ENCODE measurements at places on chromosomes 7 and 10. TPM values are rescaled to one million over a fixed set of nuclear protein-coding genes. Genes with fewer than 3 reads are reported as not detected.
A peak's percentile ranks its signal among the peaks of the same experiment; 100 is the strongest.

GRCh38 chr10:68327889-68328786, 3.7 kb upstream of the HNRNPH3 start:
- DNase-seq, result no peak

DNA sequence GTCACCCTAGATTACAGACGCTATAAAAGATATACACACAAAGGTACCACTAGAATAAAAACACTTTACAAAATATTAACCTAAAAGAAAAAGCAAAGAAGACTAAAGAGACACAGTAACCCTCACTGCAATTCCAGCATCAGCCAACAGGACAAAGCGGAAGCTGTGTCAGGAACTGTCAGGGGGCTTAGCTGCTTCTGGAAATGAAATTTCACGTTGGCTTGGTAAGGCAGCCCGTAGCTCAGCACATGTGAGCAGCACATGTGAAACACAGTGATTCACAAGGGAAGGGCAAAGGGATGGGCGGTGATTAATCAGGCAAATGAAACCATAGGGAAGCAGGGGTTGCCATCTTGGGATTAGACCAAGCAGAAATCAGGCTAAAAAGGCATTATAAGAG, 195.4 kb downstream of the MGMT start:
- DNase-seq, result no peak

DNA sequence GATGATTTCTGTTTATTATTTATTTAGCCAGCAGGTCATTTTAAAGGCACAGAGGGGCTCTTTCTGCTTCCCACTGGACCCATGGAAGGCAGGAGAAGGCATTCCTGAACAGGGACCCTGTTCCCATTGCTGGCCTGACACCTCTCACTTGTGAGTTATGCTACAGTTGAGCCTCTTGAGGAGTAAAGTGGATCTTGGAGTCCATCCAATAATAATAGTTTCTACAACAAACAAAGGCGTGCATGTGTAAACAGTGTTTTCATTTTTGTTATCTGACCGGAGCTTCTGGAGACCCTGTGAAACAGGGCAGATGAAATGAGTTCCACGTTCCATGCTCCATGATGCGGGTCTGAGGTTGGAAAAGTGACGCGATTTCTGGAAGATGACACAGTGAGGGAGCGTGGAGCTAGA, 127.3 kb upstream of the HABP2 start:
- no peak for DNase-seq

- DNase-seq, result no peak
These were observed 1.0 kb upstream of the KNDC1 start for GRCh38 chr10:133158756-133159610.

DNA sequence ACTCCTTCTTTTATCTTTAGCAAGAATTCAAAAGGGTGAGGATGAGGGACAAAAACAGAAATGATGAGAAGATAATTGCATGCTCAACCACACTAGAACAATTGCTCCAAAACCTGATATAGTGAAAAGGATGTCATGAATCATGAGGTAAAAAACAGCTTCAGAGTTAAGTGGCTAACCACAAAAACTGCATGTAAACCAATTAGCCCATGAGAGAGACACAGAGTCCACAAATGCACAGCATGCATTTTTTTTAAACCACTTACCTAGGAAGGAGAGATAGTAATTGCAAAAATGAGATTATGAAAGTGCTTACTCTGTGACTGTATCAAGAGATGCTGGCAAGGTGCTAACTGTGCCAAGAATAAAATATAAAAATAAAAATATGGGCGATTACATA, 132.9 kb downstream of the MBL2 start:
- DNase-seq, result no peak

- no peak for DNase-seq
These were observed 65.5 kb upstream of the TRIM8 start for GRCh38 chr10:102578782-102579181.

DNA sequence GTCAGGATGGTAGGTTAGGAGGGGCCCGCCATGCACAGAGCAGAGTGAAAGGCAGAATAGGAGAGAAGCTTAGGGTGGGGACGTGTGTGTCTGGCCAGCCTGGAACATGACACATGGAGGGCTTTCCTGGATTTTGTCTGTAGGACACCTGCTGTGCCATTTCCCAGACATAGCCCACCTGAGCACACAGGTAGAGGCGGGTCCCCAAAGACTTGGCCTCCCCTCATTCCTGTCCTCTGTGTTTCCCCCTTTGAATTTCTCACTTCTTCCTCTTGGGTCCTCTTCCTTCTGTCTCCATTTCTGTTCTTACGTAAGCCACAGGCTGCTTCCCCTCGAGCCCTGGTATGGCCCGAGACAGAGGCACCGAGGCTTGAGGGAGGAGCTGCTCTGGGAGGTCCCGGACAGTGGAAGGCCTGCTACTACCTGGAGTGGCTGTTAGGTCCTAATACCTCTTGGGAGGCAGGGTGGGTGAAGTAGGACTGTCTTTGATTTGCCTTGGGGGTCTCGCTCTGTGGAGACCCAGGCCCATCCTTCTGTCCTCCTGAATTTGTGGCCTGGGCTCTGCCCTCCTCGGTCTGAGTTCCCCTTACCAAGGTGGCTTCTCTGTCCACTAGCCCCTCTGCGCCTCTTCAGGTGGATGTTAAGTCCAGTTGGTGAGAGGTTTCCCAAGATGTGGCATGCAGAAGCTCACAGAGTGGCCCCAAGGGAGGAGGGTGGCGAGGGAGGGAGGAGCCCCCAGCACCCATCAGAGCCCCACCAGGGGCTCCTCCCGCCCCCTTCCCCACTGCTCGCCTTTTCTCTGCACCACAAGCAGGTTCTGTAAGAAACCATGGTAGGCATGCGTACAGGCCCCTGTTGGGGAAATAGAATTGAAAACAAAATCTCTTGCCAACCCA, 5.5 kb downstream of the ZNF775 start:
- DNase-seq, result no peak

- no peak for DNase-seq
These were observed 254.8 kb downstream of the HTR7 start for GRCh38 chr10:90602862-90603610.

- DNase-seq, result no peak
These were observed 526.5 kb downstream of the PARD3 start for GRCh38 chr10:34288634-34289033.

DNA sequence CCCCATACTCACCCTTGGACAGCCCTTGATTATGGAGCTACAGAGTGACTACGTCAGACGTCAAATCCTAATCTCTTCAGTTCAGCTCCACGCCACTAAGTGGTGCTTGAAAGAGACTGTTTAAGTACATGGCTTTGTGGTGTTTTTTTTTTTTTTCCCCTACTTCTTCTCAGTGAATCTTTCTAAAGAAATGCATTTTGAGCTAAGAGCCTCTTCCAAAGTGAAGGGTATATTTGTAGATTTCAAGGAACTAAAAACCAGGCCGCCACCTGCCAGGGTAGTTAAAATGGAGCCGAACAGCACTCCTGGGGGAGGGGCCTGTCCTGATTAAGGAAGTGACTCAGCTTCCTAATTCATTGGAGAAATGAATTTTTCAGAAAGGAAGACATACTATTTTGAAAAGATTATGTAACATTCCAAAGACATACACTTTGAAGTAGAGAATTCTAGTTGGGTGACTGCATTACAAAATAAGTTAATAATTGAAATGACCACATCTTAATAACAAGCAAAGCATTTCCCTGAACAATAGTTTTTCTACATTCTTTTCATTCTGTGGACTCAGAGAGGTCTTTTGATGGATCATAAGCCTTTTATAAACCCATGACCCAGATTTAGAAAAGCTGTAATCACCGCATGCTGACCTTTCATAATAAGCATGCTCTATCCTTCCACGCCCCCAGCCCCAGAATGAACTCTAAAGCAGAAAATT, 20.6 kb upstream of the VPS41 start:
- DNase-seq, result no peak

DNA sequence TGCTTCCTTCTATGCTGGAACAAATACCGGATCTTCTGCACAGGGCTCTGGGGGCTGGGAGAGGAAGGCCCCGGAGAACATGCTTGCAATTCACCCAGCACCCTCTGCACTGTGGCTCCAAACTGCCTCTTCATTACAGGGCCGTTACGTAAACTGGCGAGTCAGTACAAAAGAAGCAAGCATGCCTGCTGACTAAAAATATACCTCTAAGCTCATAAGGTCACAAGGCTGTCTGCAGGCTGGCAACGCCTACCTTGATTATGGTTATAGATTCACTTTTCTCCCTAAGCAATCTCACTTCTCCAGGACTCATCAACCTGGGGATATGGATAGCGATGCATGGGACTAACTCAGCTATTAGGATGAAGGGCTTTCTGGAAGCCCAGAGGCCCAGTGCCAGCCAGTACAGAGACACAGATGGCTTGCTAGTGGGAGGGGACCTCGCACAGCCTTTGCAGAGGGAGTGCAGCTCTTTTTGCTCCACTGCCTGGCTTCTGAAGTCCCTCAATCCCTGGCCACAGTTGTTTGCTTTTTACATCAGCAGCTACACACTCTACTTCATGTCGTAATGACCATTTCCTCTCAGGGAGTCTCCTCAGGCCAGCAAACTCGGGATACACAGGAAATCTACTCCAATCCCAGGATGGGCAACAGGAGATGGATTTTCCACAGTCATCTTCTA, 96.1 kb downstream of the SH3PXD2A start:
- peak; percentile 51 for DNase-seq

DNA sequence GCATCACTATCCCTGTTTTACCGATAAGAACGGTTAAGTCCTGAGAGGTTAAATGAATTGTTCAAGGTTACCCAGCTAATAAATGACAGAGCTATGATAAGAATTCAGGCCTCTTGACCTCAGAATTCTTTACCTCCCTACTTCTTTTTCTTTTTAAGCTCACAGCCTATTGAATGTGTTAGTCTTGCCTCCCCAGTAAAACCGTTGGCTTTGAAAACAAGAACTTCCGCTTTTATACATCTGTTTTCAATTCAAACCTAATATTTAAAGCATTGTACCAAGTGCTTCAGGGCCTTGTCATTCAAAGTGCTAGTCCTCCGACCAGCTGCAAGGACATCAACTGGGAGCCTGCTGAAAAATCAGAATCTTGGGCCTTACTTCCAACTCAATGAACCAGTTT, 15.6 kb downstream of the SEC31B start:
- DNase-seq, result no peak

DNA sequence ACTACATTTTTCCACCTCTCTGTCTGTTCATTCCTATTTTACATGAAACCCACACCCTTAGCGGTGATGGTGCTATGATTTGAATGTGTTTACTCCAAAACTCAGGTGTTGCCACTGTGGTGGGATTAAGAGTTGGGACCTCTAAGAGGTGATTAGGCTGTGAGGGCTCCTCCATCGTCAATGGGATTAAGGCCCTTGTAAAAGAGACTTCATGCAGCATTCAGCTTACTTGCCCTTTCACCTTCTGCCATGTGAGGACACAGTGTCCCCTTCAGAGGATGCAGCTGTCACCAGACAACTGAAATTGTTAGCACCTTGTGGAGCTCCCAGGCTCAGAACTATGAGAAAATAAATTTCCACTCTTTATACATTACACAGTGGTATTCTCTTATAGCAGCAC, 182.2 kb downstream of the NOC3L start:
- DNase-seq, result no peak

GRCh38 chr10:13938950-13939349, 352.2 kb downstream of the PRPF18 start:
- no peak for DNase-seq

GRCh38 chr10:100872034-100872791, 40.5 kb upstream of the SLF2 start:
- DNase-seq, result peak; percentile 66

DNA sequence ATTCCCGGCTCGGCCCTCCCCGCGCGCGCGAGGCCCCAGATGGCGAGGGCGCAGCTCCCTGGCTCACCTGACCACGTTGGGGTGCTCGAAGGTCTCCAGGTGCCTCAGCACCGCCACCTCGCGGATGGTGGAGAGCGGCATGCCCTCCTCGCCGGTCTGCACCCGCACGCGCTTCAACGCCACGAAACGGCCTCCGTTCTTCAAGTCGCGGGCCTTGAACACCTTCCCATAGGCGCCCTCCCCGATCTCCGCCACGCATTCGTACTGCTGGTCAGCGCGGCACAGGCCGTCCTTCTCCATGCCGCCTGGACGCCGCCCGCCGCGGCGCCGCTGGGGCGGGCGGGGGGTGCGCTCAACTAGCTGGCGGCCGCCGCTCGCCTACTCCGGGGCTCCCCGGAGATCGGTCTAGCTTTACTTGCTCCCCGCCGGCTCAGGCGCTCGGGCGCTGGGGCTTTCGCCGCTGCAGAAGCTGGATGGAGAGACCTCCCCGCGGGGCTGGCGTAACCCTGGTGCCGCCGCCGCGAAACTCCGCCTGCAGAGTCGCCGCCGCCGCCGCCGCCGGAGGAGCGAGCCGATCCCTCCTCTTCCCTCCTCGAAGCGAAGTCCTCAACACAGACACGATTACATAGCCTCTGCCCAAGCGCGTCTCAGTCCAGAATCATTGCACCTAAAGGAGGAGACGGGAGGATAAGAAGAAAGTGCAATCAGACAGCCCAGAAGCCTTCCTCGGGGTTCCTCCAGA, 3.2 kb downstream of the CDK6 start:
- DNase-seq, result peak; percentile 92

GRCh38 chr10:29313071-29313470, 24.2 kb downstream of the LYZL1 start:
- DNase-seq, result no peak

DNA sequence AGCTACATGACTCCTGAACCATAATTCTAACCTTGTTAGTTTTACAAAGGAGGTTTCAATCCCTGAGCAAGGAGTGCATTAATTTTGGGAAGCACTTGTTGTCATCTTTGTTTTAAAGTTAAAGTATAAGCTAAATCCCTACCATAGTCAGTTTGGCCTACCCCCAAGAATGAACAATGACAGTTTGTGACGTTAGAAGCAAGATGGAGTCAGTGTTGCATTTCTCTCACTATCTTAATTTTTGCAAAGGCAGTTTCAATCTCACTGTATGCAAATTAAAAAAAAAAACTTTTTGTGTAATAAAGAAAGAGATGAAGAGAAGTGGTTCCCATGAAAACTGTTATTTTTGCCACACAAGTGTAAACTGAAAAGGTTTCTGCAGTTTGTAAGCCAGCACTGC, 50.7 kb upstream of the PIK3AP1 start:
- no peak for DNase-seq

DNA sequence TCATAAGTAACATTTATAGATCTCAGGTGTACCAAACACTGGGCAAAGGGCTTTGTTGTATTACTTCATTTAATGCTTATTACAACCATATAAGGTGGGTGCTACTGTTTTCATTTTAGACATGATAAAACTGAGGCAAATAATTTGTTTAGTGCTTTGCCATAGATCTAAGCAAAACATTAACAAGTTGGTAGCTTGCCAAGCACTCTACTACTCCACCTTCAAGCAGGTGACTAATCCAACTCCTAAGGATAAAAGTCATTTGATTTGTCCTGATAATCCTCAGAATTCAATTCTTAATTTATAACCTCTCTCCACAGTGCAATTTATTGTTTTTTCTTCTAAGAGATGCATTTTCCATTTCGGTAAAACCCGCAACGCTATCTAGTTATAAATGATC, 646.4 kb downstream of the GRM8 start:
- DNase-seq, result no peak

GRCh38 chr7:8134089-8134733, 127.8 kb downstream of the ICA1 start:
- peak; percentile 46 for DNase-seq

EPHB6 gene
- 5.7 TPM for total RNA-seq

HMX2 gene
- total RNA-seq, result not detected

CALHM3 gene
- 0.53 TPM for total RNA-seq

SLC16A9 gene
- 0.58 TPM for total RNA-seq

VGF gene
- 0.30 TPM for total RNA-seq

XRCC2 gene
- total RNA-seq, result 9.7 TPM

SPDYE11 gene
- total RNA-seq, result not detected

UNCX gene
- not detected for total RNA-seq

IGFBP1 gene
- total RNA-seq, result not detected

PODXL gene
- total RNA-seq, result 1.6 TPM
